ENCODE measurements at places on chromosomes 6 and 20.

GRCh38 chr6:90393232-90393884, 96.7 kb upstream of the BACH2 start:
- DNase-seq = peak; percentile 80

DNA sequence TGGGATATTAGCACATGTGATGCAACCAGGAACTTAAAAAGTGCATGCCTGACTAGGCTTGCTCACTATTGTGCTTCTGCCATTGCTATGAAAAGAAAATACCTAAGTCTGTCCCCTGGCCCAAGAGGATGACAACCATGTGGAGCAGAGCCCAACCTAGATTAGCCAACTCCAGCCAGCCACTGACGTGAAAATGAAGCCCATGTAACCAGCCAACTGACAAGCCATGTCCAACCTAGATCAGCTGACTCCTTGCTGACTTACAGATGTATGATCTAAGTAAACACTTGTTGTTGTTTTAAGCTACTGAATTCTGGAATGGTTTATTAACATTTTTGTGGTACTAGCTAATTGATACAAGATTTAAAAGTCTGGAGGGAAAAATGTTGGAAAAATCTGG, 47.5 kb downstream of the PIGU start:
- DNase-seq = no peak

- no peak for DNase-seq
These were observed 27.8 kb upstream of the RNF144B start for GRCh38 chr6:18359237-18359885.

DNA sequence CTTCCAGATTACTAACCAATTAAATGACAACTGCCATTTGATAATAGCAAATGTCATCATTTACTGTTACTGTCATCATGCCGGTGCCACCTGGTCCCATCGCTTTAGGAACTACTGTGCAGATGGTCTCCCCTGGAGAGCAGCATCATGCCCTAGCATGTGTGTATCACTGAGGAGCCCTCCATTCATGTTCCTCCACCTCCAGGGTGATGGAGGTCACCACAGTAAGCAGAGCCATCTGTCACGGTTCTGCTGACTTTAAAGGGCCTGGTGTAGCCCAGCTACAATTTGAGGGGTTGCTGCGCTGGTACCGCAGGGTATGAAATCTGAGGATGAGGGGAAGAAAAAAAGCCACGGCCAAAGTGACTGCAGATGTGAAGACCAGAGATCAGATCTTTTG, 118.8 kb upstream of the KCNK16 start:
- no peak for DNase-seq

DNA sequence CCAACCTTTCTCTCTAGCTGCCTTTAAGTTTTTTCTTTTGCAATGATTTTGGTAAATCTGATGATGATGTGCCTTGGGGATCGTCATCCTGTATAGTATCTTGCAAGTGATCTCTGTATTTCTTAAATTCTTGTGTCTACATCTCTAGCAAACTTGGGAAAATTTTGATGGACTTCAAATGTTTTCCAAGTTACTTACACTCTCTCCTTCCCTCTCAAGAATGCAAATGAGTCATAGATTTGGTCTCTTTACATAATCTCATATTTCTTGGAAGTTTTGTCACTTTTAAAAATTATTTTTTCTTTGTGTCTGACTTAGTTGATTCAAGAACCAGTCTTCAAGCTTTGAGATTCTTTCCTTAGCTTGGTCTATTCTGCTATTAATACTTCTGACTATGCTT, 176.4 kb downstream of the TBC1D32 start:
- DNase-seq = no peak

GRCh38 chr6:104784884-104785283, 74.8 kb downstream of the HACE1 start:
- no peak for DNase-seq

GRCh38 chr6:21284166-21284565, 309.4 kb upstream of the SOX4 start:
- DNase-seq = no peak

GRCh38 chr20:11153819-11154218, 480.0 kb upstream of the JAG1 start:
- no peak for DNase-seq

- no peak for DNase-seq
These were observed 49.8 kb upstream of the THEMIS start for GRCh38 chr6:127950566-127951145.
